CMK (cell line): ENCODE measurements at places on chromosomes 3 and 15.

DNA sequence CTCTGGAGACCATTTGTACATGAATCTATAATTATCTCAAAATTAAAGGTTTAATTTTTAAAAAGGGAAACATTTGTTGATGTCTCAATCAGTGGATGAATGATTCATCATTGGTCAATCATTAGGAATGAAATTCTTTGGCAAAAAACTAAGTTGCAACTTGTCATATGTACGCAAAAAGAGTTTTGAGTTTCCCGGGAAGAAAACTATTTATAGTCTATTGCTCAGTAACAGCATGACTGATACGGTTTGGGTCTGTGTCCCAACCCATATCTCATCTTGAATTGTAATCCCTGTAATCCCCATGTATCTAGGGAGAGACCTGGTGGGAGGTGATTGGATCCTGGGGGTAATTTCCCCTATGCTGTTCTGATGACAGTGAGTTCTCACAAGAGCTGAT, 765.8 kb upstream of the ROBO1 start:
- DNase-seq, result no peak

DNA sequence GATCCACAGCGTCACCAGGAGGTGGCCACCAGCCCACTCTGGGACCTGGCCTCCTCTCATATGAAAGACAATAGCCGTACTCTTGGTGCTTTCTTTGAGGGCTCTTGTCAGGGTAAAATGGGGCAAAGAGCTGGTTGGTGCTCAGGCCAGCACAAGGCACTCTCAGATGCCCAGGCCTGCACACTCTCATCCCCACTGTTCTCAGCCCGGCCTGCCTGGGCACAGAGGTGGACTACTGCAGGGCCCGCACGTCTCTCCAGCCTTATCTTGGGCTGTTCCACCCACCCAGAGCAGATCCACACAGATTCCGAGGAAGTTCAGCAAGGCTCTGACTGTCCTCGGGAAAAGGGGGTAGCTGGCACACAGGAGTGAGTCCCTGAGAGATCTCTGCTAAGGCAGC, 122.8 kb upstream of the PRR20G start:
- DNase-seq, result no peak

GRCh38 chr3:139449566-139449965, 26.8 kb downstream of the RBP2 start:
- DNase-seq, result no peak

GRCh38 chr15:68252925-68253534, 23.5 kb upstream of the CLN6 start:
- DNase-seq, result no peak

DNA sequence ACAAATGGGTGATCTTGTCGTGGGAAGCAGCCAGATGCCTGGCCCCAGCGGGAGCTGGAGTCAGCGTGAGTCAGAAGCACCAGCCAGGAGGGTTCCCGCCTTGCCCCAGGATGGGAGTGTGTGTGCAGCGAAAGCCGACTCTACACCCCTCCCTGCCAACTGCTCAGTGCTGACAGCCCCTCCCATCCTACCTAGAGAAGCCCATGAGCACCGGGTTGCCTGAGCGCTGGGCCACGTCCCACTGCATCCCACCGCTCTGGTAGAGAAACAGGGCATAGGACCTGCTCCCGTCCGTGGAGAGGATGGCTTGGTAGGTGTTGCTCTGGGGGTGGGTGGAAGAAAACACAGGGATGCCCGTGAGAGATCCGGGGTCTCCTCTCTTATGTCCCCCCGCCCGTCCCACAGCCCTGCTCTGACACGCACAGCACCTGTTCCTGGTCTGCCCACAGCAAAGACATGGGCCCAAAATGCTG, 42.9 kb downstream of the MUC4 start:
- no peak for DNase-seq
